ENCODE measurements at places on chromosomes 3 and 15. TPM values are rescaled to one million over a fixed set of nuclear protein-coding genes. Genes with fewer than 3 reads are reported as not detected.

DNA sequence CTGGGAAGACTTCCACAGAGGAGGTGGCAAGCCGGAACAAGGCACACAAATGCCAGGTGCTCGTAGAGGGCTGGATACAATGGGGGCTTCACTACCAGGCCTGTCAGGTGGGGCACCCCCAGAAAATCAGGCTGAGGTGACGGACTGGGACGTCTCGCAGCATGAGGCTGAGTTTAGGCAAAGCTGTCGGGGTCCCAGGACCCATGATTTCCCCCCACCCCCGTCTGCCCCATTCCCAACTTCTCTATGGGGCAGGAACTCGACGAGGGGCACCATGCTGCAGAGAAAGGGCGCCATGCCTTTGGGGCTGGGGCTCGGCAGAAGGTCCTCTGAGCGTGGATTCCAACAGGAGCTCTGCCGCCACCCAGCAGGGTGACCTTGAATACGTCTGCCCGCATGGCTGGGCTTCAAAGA, 65.7 kb upstream of the HES1 start:
- no peak for DNase-seq

GRCh38 chr3:46114323-46114988, 87.2 kb upstream of the XCR1 start:
- peak; percentile 80 for DNase-seq

LINGO1 gene
- total RNA-seq: not detected

- DNase-seq: no peak
These were observed 28.1 kb downstream of the ARNT2 start for GRCh38 chr15:80432345-80432702.

- no peak for DNase-seq
These were observed 46.5 kb downstream of the ULK4 start for GRCh38 chr3:41915353-41915752.

- DNase-seq: no peak
These were observed 14.2 kb downstream of the ESYT3 start for GRCh38 chr3:138448631-138449030.

- DNase-seq: peak; percentile 79
These were observed 62.2 kb upstream of the AKAP13 start for GRCh38 chr15:85318048-85318731.

DNA sequence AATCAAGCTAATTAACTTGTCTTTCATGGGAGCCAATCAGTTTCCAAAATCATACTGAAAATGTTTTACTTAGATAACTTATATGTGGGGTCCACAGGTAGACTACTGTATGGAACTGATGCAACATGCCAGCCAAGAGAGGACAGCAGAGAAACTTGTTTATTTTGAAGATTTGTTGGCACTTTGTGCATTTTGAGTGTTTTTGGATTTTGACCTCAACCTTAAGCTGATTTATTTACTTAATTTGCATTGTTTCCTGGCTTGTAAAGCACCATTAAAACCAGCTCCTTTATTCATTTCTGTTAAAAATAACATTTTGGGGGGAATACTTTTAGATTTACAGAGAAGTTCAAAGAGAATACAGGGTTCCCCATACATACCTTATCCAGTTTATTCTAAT, 166.6 kb downstream of the MCTP2 start:
- no peak for DNase-seq

GMPPB gene
- total RNA-seq: 31.0 TPM

DNA sequence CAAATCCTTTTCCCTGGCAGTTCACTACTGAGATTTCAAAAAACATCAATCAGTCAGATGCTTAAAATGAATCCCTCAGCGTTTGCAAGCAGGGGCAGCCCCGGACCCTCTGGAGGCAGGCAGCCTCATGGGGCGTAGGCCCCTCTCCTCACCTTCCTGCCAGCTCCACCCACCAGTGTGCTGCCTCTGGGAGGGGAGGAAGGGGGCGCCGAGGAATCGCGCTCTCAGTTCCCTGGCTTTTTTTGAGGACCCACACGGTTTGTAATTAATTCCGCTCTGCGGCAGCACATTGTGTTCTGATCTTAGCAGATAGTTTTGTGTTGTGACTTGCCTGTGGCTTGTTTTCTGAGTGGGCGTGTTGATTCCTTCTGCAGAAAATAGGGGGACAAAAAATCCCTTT, 159.9 kb downstream of the KLF13 start:
- DNase-seq: no peak

TP63 gene
- total RNA-seq: 0.18 TPM

SEMA3F gene
- total RNA-seq: 0.74 TPM

GRCh38 chr15:92492551-92493115, 99.0 kb downstream of the ST8SIA2 start:
- no peak for DNase-seq

BSN gene
- 0.27 TPM for total RNA-seq

DNA sequence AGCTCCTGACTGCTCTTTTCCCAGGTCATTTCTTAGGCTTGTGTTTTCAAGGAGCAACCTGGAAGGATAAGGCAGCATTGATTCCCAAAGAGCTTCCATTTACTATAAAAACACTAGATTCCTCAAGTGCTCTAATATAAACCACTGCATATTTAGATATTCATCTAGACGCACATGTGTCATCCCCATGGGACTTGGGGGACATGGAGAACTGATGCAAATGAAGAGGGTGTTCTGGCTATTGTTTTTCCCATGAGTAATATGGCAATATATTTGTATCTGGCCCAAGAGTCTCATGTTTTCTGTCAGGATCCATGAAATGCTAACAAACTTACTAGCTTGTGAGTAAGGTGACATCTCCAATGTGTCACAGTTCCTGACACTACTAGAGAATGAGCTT, 31.3 kb downstream of the HACD2 start:
- DNase-seq: no peak

- peak; percentile 63 for DNase-seq
These were observed 2.2 kb upstream of the NR2F2 start for GRCh38 chr15:96328181-96328876.

DNA sequence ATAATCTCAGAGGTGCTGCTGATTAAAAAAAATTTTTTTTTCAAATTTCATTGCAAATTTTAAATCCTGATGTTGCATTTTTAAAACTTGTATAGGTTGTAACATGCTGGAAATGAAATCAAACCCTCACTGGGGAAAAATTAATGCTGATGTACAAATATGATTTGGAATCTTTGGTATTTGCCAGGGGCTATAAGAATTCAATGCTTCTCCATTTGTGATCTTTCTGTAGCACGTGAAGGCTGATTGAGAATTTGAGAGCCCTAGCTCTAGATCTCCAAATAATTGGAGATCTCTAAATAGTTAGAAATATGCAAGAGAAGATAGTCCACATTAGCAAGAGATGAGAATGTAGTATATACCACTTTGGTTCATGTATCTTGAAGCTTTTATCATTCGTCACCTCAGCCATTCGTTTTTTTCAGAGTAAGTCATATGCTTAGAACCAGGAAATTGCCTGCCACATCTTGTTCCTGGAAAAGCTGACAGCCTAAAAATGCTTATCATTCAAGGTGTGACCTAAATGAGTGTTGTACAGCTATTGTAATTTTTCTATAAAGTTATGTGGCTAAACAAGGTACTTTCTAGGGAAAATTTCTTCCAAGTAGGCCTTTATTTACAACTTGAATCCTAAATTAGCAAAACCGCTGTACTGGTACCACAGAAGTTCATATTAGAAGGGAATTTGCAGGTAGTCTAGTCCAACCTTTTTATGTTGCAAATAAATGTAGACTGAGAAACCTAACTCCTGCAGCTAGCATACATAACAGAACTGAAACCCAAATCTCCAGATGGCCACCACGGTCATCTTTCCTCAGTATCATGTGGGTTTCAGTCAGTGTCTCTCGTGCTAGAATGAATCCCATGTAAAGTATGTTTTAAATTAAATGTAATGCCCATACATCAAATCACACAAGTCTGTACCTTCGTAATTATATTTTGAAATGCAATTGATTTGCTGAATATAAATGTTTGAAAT, 48.5 kb downstream of the FNDC3B start:
- DNase-seq: no peak

All from fibroblast of the aortic adventitia (primary cell).